ENCODE measurements at places on chromosomes 6 and 20.

GRCh38 chr6:124517339-124517738 lies 444.9 kb upstream of the RNF217 start:
- no peak for DNase-seq

GRCh38 chr20:35956616-35957015 lies 2.3 kb upstream of the SCAND1 start:
- DNase-seq, result no peak

- DNase-seq, result no peak
These were observed 100.0 kb upstream of the CARMIL1 start for GRCh38 chr6:25179051-25179778.

- no peak for DNase-seq
These were observed 6.7 kb downstream of the FAM50B start for GRCh38 chr6:3855866-3856265.

- no peak for DNase-seq
These were observed 525 bp downstream of the MACROD2 start for GRCh38 chr20:13995841-13996240.

- DNase-seq, result no peak
These were observed 7.2 kb downstream of the CCR6 start for GRCh38 chr6:167130008-167130677.

- DNase-seq, result no peak
These were observed 25.0 kb upstream of the HMGCLL1 start for GRCh38 chr6:55604021-55604420.

GRCh38 chr6:163756079-163756478 lies 341.6 kb downstream of the QKI start:
- DNase-seq, result no peak

DNA sequence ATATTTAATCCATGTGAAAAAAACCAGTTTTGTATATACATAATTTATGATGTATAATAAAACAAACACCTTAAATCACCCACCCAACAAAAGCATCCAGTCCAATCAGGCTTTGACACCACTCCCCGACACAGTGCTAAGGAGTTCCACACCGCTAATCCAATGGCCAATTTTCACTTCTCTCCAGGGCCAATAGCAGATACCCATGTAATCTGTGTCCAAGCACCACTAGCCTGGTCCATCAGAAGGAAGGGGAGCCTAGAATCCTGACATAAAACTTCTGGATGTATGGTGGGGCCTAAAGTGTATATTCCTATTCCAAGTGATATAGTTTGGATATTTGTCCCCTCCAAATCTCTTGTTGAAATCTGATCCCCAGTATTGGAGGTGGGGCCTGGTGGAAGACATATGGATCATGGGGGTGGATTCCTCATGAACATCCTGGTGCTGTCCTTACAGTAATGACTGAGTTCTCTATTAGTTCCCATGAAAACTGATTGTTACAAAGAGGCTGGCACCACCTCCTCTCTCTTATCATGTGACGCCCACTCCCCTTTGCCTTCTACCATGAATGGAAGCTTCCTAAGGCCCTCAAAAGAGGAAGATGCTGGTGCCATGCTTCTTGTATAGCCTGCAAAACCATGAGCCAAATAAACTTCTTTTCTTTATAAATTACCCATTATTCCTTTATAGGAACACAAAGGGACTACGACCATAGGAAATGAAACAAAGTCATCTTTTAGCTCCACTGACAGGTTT lies 20.8 kb downstream of the RALGAPA2 start:
- DNase-seq, result no peak

- DNase-seq, result no peak
These were observed 396.7 kb upstream of the JARID2 start for GRCh38 chr6:14849185-14849584.

DNA sequence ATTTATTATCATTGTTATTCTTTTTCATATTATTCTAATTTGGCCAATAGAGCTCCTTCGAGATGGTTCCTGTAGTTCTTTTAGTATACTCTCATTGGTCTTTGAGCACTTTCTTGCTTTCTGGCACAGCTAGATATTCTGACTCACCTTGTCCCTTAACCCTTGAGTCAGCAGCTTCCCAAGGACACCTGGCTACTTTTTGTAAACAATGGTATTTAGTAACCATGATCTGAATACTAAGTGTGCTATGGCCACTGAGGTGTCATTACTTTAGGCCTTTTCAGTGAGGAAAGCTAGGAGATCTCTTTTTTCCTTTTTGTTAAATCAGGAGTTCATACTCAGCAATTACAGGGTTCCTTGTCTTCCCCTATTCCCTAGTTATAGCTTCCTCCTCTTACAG lies 126.5 kb upstream of the CITED2 start:
- no peak for DNase-seq

- DNase-seq, result no peak
These were observed 538.3 kb upstream of the BTBD3 start for GRCh38 chr20:11379257-11380011.

DNA sequence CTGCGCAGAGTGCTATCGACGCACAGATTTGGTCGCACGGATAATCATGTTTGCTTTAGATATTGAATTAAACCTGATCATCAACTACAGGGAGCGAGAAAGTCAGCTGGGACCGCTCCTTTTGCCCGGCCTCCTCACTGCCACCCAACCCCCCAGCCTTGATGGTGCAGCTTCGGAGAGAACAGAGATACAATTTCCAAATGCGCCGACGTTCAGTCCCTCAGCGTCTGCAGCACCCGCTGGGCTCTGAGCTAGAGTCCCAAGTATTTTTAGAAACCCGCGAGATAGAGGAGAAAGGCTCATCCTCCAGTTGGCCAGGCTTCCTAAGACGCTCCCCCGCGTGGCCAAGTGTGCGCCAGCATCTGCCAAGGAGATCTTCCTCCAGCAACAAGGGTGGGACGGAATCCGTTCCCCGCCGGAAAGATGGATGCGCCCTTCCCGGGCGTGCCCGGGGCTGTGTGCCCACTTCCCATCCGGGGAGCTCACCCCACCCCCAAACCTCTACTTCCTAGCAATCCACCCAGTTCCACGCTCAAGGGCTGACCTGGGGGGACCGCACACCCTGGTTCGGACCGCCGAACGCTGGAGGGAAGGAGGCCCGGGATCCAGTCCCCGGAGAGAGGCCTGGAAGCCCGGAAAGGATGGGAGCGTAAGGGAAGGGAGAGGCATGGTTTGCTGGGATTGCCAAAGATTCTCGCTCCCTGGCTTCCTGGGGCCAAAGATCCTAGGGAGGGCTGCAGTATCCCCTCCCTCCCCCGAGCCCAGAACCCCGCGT lies 4.1 kb downstream of the NKX2-2 start:
- no peak for DNase-seq

GRCh38 chr6:30542915-30543314 lies 13.4 kb downstream of the GNL1 start:
- no peak for DNase-seq

GRCh38 chr6:43339168-43339567 lies 30.3 kb downstream of the ZNF318 start:
- DNase-seq, result no peak

DNA sequence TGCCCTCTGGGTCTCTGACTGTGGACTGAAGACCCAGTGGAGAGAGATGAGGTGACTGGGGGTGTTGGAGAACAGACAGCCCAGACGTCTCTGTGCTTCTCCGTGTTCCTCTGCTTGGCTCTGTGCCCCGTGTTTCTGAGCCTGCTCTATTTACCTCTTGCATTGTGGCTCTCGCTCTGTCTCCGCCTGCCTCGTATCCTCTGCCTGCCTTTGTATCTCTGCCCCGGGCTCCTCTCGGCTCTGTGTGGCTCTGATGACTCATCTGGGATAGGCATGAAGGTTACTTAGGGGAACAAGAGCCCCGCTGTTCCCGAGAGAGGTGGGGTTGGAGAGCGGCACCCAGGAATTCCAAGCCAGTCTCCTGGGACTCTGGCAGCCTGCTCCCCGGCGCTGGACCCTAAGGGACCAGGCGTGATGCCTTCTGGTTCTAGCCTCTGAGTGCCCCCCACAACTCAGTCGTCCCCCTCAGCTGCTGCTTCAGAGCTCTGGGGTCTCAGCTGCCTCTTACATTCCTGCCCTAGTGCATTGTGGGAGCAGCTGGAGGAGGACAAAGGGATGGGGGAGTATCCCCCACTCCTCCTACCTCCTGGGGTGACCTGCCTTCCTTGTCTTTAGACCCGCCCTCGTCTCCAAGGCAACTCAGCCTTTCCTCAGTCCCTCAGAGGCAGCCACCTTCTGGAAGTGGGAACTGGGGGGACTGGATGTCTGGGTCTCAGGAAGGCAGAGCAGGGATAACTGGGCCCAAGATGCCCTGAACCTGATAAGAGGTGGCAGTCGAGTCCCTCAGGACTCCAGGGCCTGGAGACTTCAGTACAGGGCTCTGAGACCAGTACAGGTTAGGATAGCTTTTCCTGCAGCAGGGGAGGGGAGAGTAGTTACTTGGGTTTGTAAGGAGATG lies 1.9 kb downstream of the DDR1 start:
- DNase-seq, result no peak

- DNase-seq, result no peak
These were observed 91.2 kb upstream of the SIRPA start for GRCh38 chr20:1803932-1804501.

DNA sequence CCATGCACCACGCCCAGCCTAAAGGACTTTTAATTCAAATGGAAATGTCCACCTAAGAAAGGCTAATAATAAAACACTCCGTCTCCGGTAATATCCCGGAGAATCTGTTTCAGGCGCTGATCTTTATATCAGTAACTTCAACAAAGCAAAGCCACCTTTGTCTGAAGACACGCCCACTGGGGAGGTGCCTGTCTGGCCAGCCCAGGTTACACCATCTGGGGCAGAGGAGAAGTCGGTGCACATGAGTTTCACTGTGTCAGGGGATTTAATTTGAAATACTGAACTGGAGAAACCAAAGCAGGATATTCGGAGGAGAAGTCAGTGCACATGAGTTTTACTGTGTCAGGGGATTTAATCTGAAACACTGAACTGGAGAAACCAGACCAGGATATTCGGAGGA lies 9.4 kb downstream of the SERPINB6 start:
- no peak for DNase-seq

DNA sequence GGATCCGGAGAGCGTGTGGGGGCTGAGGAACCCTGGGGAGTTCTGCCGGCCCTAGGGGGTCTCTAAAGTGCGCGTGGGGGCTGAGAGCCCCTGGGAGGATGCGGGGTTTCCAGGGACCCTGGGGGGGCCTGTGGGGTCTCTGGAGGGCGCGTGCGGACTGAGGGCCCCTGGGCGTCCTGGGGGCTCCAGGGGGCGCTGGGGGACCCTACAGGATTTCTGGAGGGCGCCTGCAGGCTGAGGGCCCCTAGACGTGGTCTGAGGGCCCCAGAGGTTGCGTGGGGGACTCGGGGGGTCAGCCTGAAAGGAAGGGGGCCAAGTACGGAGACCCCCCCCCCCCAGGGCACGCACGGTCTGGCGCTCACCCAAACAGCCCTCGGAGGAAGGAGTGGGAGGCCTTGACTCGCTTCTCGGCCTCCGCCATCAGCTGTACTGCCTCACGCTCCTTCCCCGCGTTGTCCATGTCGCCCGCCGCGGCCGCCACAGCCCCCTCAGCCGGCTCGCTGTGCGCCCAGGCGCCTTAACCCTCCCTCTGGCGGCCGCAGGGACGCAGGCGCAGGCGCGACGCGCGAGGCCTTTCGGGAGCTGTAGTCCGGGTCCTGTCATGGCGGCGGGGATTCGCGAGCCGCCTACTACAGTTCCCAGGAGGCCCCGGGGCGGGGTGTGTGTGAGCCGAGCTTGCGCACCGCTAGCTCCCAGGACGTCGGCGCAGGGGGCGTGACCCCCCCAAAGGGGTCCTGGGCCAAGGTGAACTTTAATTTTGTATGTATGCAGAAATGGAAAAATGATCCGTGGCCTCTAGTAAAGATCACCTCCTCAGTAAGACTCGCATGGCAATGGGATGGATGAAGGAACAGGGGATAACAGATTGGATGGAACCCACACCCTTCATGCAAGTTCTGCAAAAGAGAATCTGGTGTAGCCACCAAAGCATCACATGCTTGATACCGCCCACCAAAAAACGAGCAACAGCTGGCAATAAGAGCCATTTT lies at the start of gene NAPB:
TSS of gene NAPB (minus strand) at position 546 of the 989 bp plus-strand sequence. CDS start at position 460, 86 bp downstream.
- DNase-seq, result peak; percentile 87

Measured in activated CD4-positive, CD25-positive, alpha-beta regulatory T cell treated with anti-CD3 and anti-CD28 coated beads, Interleukin-2, amount 50 U/mL, for 16 hours (primary cell).